ENCODE measurements at places on chromosomes 6 and 20.

DNA sequence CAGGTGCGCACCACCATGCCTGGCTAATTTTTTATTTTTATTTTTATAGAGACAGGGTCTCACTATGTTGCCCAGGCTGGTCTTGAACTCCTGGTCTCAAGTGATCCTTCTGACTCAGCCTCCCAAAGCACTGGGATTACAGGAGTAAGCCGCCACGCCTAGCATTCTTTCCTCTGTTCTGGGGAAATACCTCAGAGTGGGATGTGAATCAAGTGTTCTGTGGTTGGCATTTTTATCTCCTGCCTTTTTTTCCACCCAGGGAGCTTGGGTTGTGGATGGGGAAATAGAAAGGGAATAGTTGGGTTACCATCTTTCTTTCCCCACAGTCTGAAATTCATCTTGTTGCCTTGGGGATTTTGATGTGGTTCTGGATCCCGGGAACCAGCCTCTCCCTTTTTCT is 24.1 kb downstream of the TFAP2C start:
- H3K27me3 ChIP-seq: no peaks in the 10 kb centered on the region
- H3K4me3 ChIP-seq: no peak overlapping the region
- no peaks in the 10 kb centered on the region for H3K4me1 ChIP-seq
- no peak overlapping the region for H3K27ac ChIP-seq

- peaks cover 14% of the 10 kb centered on the region for H3K4me1 ChIP-seq
- no peak overlapping the region for H3K27ac ChIP-seq
- no peaks in the 10 kb centered on the region for H3K27me3 ChIP-seq
- DNase-seq: no peak
- no peaks in the 10 kb centered on the region for H3K36me3 ChIP-seq
- peak overlapping the region; percentile 88 for H3K4me3 ChIP-seq
Observed at GRCh38 chr20:47503685-47504084, 2.0 kb downstream of the NCOA3 start.

GRCh38 chr6:5851261-5851757 is 155.4 kb downstream of the NRN1 start:
- H3K27ac ChIP-seq: no peak overlapping the region
- peak overlapping the region; percentile 14 for H3K4me3 ChIP-seq
- no peaks in the 10 kb centered on the region for H3K36me3 ChIP-seq
- no peaks in the 10 kb centered on the region for H3K4me1 ChIP-seq
- DNase-seq: no peak

DNA sequence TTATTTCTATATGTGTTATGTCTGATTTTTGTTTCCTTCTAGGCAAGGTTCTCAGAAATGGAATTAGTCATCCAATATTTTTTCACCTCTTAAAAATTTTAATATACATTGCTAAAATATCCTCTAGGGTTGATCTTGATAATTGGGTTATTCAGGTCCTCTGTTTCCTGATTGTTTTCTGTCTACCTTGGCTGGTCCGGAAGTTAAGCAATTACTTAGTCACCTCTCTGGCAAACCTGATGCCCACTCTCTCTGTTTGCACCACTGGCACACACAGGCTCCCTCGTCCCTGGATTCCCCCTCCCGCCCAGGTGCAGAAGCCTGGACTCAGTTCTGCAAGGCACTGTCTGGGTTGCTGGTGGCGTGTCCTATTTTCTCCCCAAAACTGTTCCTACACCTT is 27.7 kb downstream of the CST9L start:
- DNase-seq: no peak
- H3K27me3 ChIP-seq: no peaks in the 10 kb centered on the region
- H3K27ac ChIP-seq: no peak overlapping the region
- peaks cover 4% of the 10 kb centered on the region for H3K4me1 ChIP-seq
- H3K36me3 ChIP-seq: no peaks in the 10 kb centered on the region

DNA sequence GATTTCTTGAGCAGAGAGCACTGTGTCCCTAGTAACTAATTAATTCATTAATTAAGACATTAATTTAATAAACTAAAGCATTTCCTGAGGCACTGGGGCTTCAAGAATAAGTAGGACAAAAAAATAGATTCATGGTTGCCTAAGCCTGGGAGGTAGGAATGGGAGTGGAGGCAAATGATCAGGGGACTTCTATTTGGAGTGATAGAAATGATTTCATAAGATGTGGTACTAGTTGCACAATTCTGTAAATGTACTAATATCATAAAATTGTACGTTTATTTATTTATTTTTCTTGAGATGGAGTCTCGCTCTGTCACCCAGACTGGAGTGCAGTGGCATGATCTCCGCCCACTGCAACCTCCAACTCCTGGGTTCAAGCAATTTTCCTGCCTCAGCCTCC is 287.2 kb downstream of the KHDC1L start:
- H3K4me3 ChIP-seq: no peak overlapping the region
- no peak for DNase-seq
- H3K4me1 ChIP-seq: no peaks in the 10 kb centered on the region
- no peak overlapping the region for H3K27ac ChIP-seq
- H3K27me3 ChIP-seq: no peaks in the 10 kb centered on the region

GRCh38 chr20:1199212-1199873 is 3.9 kb upstream of the C20orf202 start:
- no peaks in the 10 kb centered on the region for H3K27me3 ChIP-seq
- no peaks in the 10 kb centered on the region for H3K4me1 ChIP-seq
- DNase-seq: no peak

DNA sequence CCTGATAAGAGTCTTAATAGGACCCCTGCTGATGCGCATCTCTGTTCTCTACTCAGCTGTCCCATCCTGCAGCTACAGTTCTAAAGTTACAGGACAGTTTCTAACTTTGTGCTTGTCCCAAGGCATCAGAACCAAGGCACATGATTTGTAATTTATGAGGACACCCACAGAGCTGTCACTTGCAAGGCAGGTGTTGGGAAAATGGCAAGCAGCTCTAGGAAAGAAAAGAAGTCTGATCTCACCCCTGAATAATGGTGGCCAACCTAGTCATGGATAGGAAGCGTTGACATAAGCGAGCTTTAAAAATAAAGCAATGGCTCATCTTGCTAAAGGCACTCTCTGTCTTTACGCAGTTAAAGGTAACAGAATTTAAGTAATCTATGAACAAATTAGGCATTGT is 127.6 kb upstream of the VGLL2 start:
- H3K27me3 ChIP-seq: no peaks in the 10 kb centered on the region
- H3K4me3 ChIP-seq: no peak overlapping the region
- DNase-seq: no peak
- no peaks in the 10 kb centered on the region for H3K4me1 ChIP-seq
- no peaks in the 10 kb centered on the region for H3K36me3 ChIP-seq

GRCh38 chr6:31170987-31171671 is 647 bp upstream of the POU5F1 start:
- peaks cover 12% of the 10 kb centered on the region for H3K4me1 ChIP-seq
- no peak for DNase-seq
- no peak overlapping the region for H3K27ac ChIP-seq
- H3K36me3 ChIP-seq: no peaks in the 10 kb centered on the region
- H3K4me3 ChIP-seq: no peak overlapping the region

- H3K27me3 ChIP-seq: peaks cover 4% of the 10 kb centered on the region
- DNase-seq: no peak
- peak overlapping the region; percentile 87 for H3K4me3 ChIP-seq
Observed at GRCh38 chr20:13639150-13639497, 392 bp upstream of the TASP1 start.

GRCh38 chr6:82370788-82371187 is 7.2 kb downstream of the TPBG start:
- no peak for DNase-seq
- no peak overlapping the region for H3K4me3 ChIP-seq
- H3K4me1 ChIP-seq: peaks cover 9% of the 10 kb centered on the region

- no peak for DNase-seq
- H3K36me3 ChIP-seq: no peaks in the 10 kb centered on the region
- H3K27me3 ChIP-seq: no peaks in the 10 kb centered on the region
- no peak within 1 kb of the TSS for H3K27ac ChIP-seq
Observed at GRCh38 chr6:34465531-34466241, at the start of gene PACSIN1. Gene PACSIN1 (plus strand): TSS chr6:34466076. CDS start chr6:34526306, 60,230 bp downstream.

DNA sequence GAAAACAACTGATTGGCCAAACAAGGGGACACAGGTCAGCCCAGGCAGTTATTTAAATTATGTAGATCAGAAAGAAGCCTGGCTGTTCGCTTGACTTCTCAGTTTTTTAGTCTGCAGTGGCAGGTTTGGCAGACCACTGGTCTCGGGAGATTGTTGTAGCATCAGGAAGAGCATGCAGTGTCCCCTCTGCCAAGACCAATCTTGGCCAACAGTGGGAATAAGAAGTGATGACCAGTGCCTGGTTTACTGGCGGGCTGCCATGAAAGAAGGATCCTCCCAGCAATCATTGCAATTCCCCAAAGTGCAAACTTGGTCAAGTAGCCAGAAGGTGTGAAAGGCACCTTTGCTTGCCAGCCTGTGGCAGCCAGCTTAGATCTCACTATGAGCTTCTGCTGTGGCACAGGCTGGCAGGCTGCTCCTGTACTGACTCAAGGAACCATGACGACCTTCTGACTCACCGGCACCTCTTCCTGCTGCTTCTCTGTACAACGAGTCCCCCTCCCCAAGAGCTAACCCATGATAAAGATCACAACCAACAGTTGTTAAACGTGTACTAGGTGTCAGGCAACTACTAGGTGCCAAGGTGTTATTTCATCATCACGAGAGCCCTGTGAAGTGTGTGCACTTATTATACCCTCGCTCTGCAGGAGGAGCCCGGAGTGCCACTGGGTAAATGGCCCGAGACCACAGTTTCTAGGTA is 76.8 kb upstream of the DUSP22 start:
- no peaks in the 10 kb centered on the region for H3K4me1 ChIP-seq
- peaks cover 43% of the 10 kb centered on the region for H3K27me3 ChIP-seq
- H3K36me3 ChIP-seq: no peaks in the 10 kb centered on the region

DNA sequence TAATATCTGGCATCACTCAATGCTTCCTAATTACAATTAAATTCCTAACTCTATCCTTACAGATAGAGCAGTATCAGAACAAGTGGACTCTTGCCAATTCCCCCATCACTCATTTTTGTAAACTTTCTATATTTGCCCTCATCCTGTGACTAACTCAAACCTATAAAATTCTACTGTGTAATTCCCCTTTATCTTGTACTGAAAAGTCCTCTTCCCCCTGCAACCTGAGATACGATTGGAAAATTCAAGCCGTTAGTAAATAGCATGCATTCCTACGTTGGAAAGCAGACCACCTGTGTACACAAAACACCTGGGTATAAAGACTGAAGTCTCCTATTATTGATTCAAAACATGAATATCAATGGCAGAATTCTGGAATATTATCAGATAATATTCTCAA is 70.4 kb upstream of the KCNQ5 start:
- H3K4me1 ChIP-seq: peaks cover 4% of the 10 kb centered on the region
- H3K4me3 ChIP-seq: no peak overlapping the region

DNA sequence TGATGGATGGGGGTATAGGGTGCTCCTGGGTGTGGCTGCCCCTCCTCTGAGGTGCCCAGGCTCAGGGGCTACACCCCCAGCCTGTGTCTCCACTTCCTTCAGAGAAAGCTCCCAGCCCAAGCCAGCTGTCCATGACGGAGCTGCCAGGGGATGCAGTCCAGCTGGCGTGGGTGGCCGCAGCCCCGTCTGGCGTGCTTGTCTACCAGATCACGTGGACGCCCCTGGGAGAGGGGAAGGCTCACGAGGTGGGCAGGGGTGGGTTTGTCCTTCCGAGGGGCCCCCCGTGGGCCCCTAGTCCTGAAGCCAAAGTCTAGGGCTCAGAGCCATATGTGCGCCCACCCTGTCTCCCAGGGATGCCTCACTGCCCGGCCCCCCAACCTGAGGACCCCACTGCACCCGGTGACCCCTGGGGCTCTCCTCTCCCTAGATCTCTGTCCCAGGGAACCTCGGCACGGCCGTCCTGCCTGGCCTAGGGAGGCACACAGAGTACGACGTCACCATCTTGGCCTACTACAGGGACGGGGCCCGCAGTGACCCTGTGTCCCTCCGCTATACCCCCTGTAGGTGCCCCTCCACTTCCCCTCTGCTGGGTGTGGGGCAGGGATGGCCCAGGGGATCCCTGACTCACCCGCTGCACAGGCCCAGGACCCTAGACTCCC is 19.8 kb downstream of the COL20A1 start:
- H3K4me3 ChIP-seq: no peak overlapping the region
- H3K36me3 ChIP-seq: no peaks in the 10 kb centered on the region
- no peak overlapping the region for H3K27ac ChIP-seq
